ENCODE measurements at places on chromosomes 6 and 20.
A peak's percentile ranks its signal among the peaks of the same experiment; 100 is the strongest.

DNA sequence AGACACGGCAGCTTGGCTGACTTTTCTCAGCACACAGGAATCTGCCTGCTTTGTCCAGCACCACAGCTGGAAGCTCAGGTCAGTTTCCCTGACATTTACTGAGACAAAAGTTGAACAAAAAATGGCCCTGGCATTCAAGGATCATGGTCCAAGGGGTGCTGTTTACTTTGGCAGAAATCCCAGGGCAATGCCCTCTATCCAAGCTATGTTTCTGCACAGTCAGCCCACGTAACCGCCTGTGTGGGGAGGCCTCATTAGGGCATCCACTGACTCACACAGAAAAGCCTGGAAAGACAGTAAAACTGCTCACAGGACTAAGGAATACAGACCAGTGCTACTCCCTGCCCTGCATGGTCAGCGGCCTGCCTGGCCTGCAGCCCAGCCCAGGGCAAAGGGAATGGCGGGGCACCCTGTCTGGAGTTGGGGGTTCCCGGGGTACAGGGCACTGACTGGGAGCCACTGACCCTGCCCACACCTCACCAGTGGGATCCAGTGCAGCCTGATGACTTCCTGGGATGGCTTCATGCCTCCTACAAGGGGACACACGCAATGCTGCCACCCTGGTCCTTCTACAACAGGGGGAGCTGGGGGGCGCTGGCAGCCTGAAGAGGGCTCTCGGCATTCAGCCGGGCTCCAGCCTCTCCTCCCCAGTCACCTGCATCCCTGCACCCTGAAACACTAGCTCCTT, 77.1 kb downstream of the NINL start:
- no peak for DNase-seq
- H3K27ac ChIP-seq: no peak overlapping the region

DNA sequence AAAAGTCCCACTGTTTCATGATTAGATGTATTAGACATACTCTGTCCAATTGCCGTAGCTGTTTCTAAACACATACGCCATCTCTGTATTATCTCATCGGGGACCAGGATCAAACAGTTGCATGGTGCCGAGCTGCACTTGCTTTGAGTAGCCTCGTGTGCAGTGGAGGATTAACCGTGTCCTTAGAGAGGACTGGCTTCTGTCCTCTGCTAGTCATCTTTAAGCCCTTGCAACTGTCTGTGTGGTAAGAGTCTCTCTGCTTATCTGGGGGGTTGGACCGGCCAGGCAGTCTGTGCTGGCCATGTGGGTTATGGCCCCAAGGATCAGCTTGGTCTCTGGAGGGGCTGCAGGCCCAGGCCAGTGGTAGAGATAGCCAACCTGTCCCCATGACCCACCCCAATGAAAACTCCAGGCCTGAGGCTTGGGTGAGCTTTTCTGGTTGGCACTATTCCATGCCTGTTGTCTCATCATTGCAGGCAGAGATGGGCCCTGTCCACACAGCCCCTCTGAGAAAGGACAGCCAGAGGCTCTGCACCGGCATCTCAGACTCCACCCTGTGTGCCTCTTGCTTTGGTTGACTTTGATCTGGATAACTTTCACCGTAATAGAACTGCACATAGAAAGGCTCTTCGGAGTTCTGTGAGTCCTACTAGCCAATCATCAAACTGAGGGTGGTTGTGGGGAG, 137.3 kb upstream of the SNX9 start:
- no peak for DNase-seq
- H3K27me3 ChIP-seq: peaks cover 23% of the 10 kb centered on the region
- H3K36me3 ChIP-seq: no peaks in the 10 kb centered on the region
- H3K4me3 ChIP-seq: no peak overlapping the region
- no peak overlapping the region for H3K27ac ChIP-seq
- H3K4me1 ChIP-seq: no peaks in the 10 kb centered on the region

DNA sequence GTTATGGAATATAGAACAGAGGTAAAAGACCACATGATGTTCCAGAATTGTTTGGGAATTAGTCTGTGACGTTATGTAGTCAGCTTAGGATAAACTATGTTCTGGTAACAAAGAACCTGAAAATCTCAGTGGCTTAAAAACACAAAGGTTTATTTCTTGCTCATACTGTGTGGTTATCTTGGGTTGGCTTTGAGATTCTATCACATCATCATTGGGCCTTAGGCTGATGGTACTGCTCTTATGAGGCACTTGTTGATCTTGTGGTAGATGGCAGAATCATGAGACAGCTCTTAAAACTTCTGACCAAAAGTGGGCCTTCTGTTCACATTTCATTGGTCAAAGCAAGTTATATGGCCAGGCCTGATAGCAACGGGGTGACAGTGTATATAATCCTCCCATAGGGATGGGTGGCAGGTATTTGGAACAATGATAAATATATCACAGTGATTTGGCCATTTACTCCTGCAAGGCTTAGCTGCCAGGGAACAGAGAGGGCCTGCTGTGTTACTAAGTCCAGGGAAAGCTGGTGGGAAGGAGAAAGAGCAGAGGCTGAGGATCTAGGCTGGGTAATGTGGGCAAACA, 13.5 kb downstream of the DHX35 start:
- no peak for DNase-seq
- no peak overlapping the region for H3K4me3 ChIP-seq
- H3K27me3 ChIP-seq: no peaks in the 10 kb centered on the region
- peaks cover 4% of the 10 kb centered on the region for H3K4me1 ChIP-seq

DNA sequence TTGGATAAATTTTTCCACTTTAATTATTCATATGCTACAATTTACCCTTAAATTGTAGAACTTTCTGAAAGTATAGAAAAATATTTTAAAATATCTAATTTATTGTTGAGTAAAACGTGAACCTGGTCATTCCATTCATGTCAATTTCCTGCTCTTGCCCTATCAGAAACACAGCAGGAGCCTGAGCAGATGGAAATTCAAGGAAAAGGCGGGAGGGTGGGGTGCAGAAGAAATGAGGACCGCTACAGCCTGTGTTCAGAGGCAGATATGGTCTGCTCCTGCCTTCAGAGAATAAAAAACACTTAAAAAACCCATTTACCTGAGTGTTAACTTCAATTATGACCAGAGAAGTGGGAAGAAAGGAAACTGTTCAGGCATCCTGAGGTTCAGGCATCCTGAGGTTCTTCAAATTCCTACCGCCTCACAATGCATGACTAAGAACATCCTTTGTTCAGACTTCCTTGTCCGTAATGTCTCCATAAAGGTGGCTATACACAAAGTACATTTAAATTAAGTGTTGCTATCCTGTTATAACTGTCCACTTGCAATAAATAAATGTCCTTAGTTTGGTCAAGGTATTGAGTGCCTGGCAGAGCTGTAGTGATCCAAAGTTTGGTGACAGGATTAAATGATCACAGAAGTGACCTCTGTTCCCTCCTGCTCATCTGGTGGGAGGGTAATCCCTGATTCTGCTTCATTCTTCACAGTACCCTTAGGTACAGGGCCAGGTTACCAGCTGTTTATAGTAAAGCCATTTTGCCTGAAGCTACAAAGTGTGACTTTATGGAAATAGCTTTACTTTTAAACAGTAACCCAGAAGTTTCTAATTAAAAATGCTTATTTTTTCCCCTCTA, 109.1 kb downstream of the MAN1A1 start:
- no peak for DNase-seq
- H3K4me3 ChIP-seq: no peak overlapping the region
- H3K27ac ChIP-seq: no peak overlapping the region
- no peaks in the 10 kb centered on the region for H3K27me3 ChIP-seq
- H3K4me1 ChIP-seq: no peaks in the 10 kb centered on the region
- H3K36me3 ChIP-seq: peaks cover 12% of the 10 kb centered on the region

DNA sequence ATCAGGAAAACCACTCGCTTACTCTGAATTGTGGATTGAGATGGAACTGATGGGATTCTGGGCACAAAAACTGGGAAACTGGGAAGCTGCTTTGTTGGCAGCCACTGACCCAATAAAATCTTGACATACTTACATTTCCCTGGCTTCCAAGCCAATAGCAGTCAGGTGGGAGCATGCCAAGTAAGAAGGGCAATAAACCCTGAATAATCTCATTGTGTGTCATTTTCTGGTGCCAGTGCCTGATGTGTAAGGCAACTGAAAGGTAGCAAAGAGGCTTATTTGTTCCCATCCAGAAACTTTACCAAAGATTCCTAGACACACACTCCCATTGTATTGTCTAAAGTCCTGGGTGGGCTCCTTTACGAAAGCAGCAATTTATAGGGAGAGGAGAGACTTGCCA, 93.2 kb downstream of the TBX18 start:
- H3K4me1 ChIP-seq: no peaks in the 10 kb centered on the region
- H3K36me3 ChIP-seq: no peaks in the 10 kb centered on the region
- H3K27me3 ChIP-seq: no peaks in the 10 kb centered on the region
- no peak for DNase-seq
- H3K27ac ChIP-seq: no peak overlapping the region
- H3K4me3 ChIP-seq: no peak overlapping the region

DNA sequence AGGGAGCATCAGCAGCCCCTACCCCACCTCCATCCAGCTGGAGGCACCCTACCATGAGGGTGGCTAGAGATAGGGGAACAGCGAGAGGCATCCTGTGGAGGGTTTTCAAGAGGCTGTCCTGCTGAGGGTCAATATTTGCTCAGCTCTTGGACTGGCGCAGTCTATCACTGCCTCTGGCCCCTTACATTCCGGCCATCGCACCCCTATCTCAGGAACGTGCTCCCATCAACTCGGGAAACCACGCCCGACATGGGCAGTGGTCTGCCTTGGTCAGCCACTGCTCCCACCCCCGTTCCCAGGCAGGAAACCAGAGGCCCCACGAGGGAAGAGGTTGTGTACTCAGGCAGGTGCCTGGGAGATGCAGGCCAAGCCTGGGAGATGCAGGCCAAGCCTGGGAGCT, 57.9 kb downstream of the VEGFA start:
- DNase-seq: no peak
- H3K27ac ChIP-seq: no peak overlapping the region
- H3K36me3 ChIP-seq: peaks cover 3% of the 10 kb centered on the region
- peaks cover 8% of the 10 kb centered on the region for H3K4me1 ChIP-seq
- H3K4me3 ChIP-seq: no peak overlapping the region
- H3K27me3 ChIP-seq: peaks cover 27% of the 10 kb centered on the region

DNA sequence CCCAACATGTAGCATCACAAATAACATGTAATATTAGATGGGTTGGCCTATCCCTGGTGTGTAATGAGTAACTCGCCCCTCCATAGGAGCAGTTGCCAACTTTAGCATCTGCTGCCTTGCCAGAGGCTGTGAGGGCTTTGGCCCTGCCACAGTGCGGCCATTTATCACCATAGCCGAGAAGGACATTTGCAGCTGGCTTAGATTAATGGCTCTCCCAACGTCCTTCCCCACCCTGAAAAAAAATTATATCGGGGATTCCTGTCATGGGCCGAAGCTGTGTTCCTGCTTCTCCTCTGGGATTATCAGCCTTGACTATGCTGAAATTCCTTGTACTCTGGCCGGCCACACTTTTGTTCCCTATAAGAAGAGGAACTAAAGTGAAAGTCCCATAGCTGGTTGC, 7.6 kb upstream of the ADIG start:
- no peaks in the 10 kb centered on the region for H3K27me3 ChIP-seq
- H3K4me1 ChIP-seq: no peaks in the 10 kb centered on the region
- H3K4me3 ChIP-seq: no peak overlapping the region
- no peak for DNase-seq

- no peaks in the 10 kb centered on the region for H3K27me3 ChIP-seq
- DNase-seq: no peak
- no peak overlapping the region for H3K27ac ChIP-seq
- H3K4me3 ChIP-seq: no peak overlapping the region
Measured at GRCh38 chr6:47195011-47195650, 114.6 kb downstream of the TNFRSF21 start.

DNA sequence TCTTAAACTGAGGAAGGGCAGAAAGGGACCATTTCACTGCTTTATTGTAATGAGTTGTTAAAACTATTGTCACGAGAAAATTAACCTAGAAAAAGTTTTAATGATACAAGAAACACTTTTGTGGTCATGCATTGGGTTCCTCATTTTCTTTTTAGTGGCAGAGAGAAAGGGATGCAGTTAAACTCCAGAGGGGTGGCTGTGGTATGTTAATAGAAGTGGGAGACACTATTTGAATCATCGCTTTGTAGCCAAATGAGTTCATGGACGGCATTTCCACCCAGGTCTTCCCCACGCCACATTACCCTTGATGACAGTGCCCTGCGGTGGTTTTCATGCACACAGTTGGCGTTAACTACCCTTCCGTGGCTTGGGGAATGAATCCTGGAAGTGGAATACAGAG, 235.6 kb downstream of the PLCB1 start:
- H3K27me3 ChIP-seq: no peaks in the 10 kb centered on the region
- H3K36me3 ChIP-seq: no peaks in the 10 kb centered on the region
- no peak overlapping the region for H3K4me3 ChIP-seq
- peaks cover 14% of the 10 kb centered on the region for H3K4me1 ChIP-seq
- no peak for DNase-seq
- no peak overlapping the region for H3K27ac ChIP-seq

GRCh38 chr6:42045538-42046460, 4.5 kb upstream of the TAF8 start:
- H3K27ac ChIP-seq: peak overlapping the region; percentile 82
- H3K36me3 ChIP-seq: peaks cover 52% of the 10 kb centered on the region
- DNase-seq: peak; percentile 49
- H3K4me3 ChIP-seq: peak overlapping the region; percentile 94
- peaks cover 69% of the 10 kb centered on the region for H3K4me1 ChIP-seq

DNA sequence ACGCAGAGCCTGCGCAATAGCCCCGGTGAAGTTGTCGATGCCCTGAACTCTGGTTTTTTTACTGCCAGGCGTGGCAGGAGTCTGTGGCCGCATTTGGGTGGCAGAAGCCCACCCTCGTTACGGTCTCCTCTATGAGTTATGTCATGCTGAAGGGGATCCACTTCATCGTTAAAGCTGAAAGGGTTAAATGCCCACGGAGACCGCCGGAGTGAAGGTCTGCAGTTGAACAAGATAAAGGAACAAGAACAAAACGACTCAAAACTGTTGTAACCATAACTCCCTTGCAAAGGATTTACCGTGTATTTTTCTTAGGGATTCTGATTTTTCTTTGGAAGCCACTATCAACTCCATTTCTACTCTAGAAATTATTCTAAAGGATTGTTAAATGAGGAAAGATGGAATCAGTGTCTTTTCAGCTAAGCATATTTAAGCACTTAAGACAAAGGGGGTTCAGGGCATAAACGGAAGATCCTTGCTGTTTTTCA, 501 bp upstream of the ELOVL5 start:
- H3K27me3 ChIP-seq: no peaks in the 10 kb centered on the region
- H3K4me1 ChIP-seq: peaks cover 43% of the 10 kb centered on the region
- peak overlapping the region; percentile 86 for H3K4me3 ChIP-seq

Data from effector memory CD8-positive, alpha-beta T cell (primary cell).